ENCODE measurements at places on chromosomes 13 and 19. TPM values are rescaled to one million over a fixed set of nuclear protein-coding genes. Genes with fewer than 3 reads are reported as not detected.

DNA sequence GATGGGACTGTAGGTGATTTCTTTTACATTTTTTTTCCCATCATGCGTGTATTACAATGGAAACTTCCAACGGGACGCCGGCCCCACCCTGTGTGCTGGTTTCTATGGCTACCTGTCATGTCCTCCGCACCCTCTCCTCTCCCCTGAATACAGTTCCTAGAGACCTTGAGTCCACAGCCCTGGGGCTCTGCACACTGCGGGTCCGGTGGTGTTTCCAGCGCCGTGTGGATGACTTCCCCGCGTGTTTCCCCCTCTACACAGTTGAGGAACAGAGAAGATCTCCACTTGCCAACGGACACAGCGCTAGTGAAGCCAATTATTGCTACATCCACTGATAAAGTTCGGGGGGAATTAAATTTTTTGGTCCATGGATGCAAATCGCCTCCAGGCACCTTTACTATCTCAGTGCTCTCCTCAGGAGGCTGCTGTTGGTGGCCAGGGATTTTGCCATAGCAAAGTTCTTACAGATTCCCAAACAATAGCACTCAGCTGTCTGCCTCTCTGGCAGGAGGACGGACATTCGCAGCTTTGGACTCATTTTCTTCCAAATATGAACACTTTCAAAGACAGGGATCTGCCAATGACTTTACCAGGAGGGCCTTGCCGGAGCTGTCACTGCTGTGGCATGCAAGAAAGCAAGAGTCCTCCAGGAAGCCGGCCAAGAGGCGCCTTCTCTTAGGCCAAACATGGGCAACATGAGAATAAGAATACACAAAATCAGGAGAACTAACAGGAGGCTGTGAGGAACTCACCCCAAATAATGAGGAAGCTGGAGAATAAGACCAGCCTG is 39.3 kb upstream of the GAS6 start:
- peak; percentile 47 for DNase-seq

The DACT3 gene
- polyA plus RNA-seq = 1.6 TPM

DNA sequence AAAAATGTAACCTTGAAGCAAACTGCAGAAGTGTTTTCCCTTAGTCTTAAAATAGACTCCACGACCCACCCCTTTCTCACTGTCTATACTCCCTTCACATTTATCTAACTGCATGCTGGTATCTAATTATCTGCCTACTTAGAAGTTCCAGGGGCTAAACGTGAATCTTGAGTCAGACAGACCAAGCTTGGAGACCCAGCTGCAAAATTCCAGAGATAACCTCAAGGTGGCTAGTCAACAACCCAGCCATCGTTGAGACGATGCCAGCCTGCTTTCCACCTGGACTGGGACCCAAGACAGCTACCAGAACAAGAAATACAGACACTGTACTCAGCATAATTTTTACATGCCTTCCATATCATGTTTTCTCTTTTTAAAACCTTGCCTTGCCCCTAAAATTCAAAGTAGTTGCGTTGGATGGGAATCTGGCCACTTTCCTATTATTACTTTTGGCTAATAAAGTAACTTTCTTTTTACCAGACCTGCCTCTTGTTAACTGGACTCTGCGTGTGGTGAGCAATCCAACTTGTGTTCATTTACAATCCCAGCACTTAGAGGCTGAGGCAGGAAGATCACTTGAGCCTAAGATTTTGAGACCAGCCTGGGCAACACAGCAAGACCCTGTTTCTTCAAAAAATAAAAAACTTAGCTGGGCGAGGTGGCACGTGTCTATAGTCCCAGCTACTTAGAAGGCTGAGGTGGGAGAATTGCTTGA is 82.3 kb downstream of the CDADC1 start:
- no peak for DNase-seq

The DCUN1D2 gene
- 12.7 TPM for polyA plus RNA-seq

Measured in spleen (tissue), 13 donors.